Lung (tissue), 17 donors: ENCODE measurements at places on chromosomes 2 and 18. TPM values are rescaled to one million over a fixed set of nuclear protein-coding genes. Genes with fewer than 3 reads are reported as not detected.

ABCB11 gene
- 0.02 TPM for polyA plus RNA-seq

RGPD8 gene
- polyA plus RNA-seq: 0.81 TPM

UPP2 gene
- polyA plus RNA-seq: 0.01 TPM

CGREF1 gene
- polyA plus RNA-seq: 0.80 TPM

WDCP gene
- polyA plus RNA-seq: 3.2 TPM

NXPH2 gene
- not detected for polyA plus RNA-seq
